ENCODE measurements at places on chromosomes 16 and 17. TPM values are rescaled to one million over a fixed set of nuclear protein-coding genes. Genes with fewer than 3 reads are reported as not detected.

Gene ABCA10
- 0.07 TPM for total RNA-seq

Gene ABCC3
- total RNA-seq: 130 TPM

Gene SPATA22
- total RNA-seq: not detected

Gene NXN
- total RNA-seq: 24.8 TPM

Gene KRTAP4-7
- total RNA-seq: not detected

Gene RHOT1
- total RNA-seq: 23.6 TPM

Gene MSLN
- 2.5 TPM for total RNA-seq

Gene KRT36
- not detected for total RNA-seq

Gene ZFP3
- 0.98 TPM for total RNA-seq

Gene UMOD
- total RNA-seq: not detected

Gene EVI2B
- 0.08 TPM for total RNA-seq

Gene GPRC5B
- total RNA-seq: 35.6 TPM

Gene PLD2
- 25.3 TPM for total RNA-seq

Gene USP43
- 3.9 TPM for total RNA-seq

Gene KRTAP3-2
- 0.26 TPM for total RNA-seq

Gene CES4A
- total RNA-seq: 3.4 TPM

Data from A549 treated with Hydrocortisone at 1 μM for 4 hours (cell line).